Hematopoietic multipotent progenitor cell treated with erythropoietin and hydrocortisone succinate and interleukin-3 and kit ligand, for 4 days (in vitro differentiated cells): ENCODE measurements at places on chromosomes 5 and 9.

DNA sequence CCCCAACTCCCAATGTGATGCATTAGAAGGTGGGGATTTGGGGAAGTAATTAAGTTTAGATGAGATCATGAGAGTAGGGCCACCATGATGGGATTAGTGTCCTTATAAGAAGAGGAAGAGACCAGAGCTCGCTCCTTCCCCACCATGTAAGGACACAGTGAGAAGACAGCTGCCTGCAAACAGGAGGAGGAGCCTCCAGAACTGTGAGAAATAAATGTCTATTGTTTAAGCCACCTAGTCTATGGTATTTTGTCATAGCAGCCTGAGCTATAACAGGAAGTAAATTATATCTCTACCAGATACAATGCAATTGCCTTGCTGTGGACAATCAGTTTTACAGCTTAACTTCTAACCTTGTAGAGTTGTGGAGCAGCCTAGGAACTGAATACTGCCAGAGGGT, 58.0 kb downstream of the ANKRD33B start:
- peak; percentile 70 for DNase-seq

- no peak for DNase-seq
Measured at GRCh38 chr5:2602451-2603271, 148.8 kb downstream of the IRX2 start.

DNA sequence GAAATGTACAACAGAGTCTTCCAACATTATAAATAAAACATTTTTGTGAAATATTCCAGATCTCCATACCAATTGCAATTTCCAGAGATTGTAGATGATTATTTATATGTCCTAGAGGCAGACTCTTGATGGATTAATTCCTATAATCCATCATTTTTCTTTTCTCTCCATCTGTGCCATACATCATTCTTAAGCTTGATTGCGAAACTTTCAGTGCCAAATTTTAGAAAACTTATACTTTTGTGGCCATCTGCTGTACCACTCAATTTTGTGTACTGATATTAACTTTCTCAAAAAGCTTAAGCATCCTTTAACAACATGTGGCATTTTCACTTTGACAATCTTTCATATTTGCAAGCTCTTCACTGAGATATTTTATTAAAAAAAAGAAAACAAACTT, 446.9 kb downstream of the SEMA5A start:
- no peak for DNase-seq

DNA sequence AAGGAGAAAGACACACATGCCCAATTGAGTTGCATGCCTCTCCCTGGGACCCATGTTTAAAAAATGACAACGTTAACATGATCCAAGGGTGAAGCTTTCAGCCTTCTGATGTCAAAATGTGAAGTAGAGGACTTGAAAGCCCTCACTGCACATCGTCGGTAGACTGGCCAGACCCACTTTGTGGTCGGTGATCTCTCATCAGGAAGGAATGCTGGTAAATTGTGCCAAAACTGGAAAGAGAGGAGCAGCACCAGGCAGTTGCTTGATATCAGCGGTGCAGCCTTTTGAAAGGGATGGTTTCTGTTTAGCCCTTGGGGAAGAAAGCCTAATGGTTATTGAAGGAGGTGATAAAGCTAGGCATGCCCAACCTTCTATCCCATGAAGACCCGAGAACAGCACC, 125.3 kb upstream of the MARCHF11 start:
- no peak for DNase-seq

GRCh38 chr5:126488443-126489065, 65.3 kb downstream of the GRAMD2B start:
- no peak for DNase-seq

DNA sequence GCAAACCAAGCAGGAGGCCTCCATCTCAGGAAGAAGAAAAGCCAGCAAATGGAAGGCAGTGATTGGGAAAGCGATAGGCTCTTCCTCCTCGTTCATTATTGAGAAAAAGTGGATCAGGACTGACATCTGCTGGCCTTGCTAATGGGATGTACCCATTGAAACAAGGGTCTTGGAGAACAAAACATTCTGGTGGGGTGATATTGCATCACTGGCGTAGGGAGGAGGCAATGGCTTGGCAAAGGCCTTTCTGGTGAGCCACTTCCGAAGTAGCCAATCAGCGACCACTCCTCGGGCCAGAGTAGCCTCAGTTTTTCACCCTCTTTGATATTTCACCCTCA, 86.7 kb upstream of the NFIB start:
- peak; percentile 11 for DNase-seq
